ENCODE measurements at places on chromosomes 16 and 17.

DNA sequence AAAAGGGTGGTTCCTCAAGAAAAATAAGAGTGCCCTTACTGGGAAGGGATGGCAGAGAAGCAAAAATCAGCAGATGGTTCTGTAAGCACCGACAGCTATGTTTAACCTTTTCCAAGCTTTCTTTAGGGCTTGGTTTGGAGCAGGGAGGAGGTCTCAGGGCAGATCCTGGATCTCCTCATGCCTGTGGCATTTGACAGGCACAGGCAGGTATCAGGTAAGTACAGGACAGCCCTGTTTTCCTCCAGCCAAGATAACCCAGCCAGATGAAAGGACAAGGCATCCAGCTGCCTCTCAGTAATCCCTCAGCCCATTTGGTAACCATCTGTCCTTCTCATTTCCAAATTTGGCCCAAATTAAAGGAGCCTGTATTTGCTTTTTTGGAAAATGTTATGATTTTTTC, 141.5 kb downstream of the TOX3 start:
- DNase-seq, result no peak

- no peak for DNase-seq
Measured at GRCh38 chr17:75501378-75502071, 13.8 kb downstream of the CASKIN2 start.

GRCh38 chr16:70689970-70690891, 4.4 kb upstream of the MTSS2 start:
- no peak for DNase-seq

- no peak for DNase-seq
Measured at GRCh38 chr17:49859991-49860953, 12.4 kb upstream of the TAC4 start.

GRCh38 chr17:73156887-73157520, 7.8 kb upstream of the SSTR2 start:
- DNase-seq, result no peak

- no peak for DNase-seq
Measured at GRCh38 chr17:35568561-35568960, 7.9 kb upstream of the SLFN14 start.

DNA sequence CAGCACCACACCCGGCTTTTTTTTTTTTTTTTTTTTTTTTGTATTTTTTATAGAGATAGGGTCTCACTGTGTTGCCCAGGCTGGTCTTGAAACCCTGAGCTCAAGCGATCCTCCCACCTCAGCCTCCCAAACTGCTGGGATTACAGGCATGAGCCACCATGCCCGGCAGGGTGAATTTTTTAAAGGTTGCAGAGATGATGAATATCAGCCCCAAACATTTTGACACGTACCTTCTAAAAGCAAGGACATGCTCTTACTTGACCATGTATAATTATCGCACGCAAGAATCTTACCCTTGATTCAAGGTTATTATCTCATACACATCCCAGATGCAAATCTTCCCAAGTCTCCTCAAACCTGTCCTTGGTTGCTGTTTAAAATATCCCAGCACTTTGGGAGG, 4.3 kb upstream of the FOXC2 start:
- DNase-seq, result no peak

DNA sequence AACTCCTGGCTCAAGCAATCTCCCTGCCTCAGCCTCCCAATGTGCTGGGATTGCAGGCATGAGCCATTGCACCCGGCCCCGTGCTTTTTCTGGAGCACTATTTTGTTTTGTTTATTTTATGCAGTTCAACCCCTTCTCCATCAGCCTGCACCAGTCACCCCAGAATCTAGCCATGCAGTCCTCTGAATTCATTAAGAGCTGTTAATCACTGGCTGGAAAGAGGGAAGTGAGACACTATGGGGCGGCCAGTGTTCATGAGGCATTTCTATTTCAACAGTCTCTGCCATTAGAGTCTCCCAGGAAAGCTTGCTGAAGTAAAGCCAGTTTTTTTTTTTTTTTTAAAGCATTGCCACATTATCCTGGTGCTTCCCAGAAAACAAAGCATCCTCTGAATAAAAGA, 1.7 kb downstream of the VWA3A start:
- no peak for DNase-seq

- DNase-seq, result no peak
Measured at GRCh38 chr16:76346210-76346609, 69.0 kb downstream of the CNTNAP4 start.

DNA sequence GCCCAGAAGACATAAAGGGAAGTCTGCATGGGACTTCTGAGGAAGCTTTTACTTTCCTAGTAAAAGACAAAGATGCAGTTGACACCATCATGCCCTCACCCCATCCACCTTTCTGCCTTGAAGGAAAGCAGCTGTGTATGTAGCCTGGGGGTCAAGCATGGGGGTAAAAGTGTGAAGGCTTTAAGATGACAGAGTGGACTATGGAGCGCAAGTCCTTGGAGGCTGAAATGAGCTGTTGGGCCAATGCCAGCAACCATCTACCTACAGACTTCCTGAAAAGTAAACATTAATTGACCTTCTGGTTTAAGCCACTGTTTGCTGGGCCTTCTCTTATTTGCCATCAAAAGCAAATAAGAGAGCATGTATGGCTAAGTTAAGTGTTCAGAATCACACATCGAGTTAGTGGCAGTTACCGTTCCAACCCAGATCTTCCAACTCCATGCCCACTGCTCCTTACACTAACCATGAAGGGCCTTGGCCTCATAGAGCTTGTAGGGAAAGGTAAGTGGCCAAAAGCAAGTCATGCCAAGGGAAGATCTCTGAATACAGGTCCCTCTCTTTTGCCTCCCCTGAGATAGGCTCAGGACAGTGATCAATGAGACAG, 30.0 kb downstream of the SLC13A5 start:
- no peak for DNase-seq

DNA sequence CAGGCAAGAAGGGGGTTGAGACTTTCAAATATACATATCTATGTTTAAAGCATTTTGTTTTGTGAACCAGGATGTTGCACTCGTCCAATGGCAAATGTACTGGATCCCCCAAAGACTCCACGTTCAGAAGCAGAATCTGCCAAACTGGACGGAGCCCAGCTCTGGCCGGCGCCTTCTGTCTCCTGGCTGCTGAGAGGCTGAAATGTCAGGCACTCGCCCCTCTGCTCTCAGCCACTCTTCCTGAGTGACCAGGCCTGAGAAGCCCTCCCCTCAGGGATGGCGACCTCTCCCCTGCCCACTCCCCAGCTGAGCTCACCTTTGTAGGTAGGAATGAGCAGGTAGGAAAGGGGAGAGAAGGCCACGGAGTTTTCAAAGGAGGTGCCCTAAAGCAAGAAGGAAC, 187.5 kb upstream of the FOXF1 start:
- DNase-seq, result no peak

DNA sequence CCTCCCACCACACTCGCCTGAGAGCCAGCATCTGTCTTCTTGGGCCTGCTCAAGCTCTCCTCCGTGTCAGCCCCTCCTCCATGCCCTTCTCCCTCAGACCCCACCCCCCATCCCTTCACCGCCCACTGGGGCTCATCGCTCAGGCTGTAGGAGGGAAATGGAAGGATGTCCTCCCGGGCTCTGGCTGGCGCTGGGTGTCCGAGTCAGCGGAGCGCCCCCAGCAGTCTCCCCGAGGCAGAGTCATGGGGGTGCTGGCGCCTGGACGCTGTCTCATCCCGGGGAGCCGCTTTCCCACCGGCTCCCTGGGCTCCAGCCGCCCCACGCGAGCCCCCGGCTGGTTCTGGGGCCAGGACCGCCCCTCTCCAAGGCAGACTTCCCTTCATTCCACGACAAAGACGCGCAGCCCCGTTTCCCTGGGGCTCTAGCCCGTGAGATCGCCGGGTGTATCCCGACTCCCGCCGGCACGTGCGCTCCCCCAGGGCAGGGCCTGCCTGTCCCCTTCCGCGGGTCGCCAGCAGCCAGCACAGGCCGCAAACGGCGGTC, 428 bp upstream of the ANTKMT start:
- peak; percentile 46 for DNase-seq

- DNase-seq, result no peak
Measured at GRCh38 chr16:67963292-67963661, 5.2 kb downstream of the SLC12A4 start.

DNA sequence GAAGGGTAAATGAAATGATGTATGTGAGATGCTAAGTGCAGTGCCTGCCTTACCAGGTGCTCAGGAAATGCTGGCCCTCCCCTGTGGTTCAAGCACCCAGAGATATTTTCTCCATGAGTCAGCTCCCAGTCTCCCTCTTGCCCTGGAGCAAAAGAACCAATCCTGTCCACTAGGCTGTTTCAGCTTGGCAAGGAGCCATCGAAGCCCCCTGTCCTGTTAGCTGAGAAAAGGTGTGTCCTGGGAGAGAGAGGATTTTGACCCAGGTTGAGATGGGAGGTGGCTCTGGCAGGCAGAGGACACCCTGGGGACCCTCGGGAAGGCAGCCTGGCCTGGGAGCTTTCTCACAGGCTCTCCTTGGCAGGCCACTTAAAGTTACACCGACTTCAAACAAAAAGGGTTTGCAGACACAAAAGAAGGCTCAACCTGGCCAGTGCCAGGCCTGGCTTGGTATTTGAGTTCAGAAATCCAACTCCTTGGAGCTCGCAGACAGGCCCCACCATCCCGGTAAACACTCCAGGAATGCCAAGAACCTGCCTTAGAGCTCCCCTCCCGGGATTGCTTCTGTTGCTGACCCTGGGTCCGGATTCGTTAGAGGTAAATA, 29.6 kb downstream of the NTN1 start:
- DNase-seq, result no peak

- DNase-seq, result no peak
Measured at GRCh38 chr16:49459953-49460735, 86.5 kb downstream of the C16orf78 start.

GRCh38 chr17:74963656-74964055, 8.9 kb downstream of the HID1 start:
- DNase-seq, result no peak

DNA sequence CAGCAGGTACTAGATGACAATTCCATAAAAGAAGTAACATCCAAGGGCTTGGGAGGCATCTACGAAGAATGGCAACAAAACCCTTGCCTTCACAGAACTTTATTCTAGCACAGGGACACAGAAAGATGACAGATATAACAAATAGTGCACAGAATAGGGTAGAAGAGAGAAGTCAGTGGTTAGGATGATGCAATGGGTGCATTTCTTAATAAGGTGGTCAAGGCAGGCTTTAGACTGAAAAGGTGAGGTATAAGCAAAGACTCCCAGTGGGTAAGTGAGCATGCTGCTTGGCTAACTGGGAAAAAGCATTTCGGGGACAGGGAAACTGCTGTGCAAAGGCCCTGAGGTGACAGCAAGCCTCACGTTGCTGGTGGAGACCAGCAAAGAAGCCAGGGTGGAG, 175.9 kb downstream of the XYLT1 start:
- no peak for DNase-seq

GRCh38 chr16:24896439-24896838, 50.7 kb downstream of the SLC5A11 start:
- no peak for DNase-seq

All from left ventricle myocardium inferior (tissue), 1 donor.